ENCODE measurements at places on chromosomes 1 and 21. TPM values are rescaled to one million over a fixed set of nuclear protein-coding genes. Genes with fewer than 3 reads are reported as not detected.

TRAF3IP3 gene
- 452 TPM for total RNA-seq

HLX gene
- total RNA-seq, result 0.41 TPM

MATN1 gene
- 0.20 TPM for total RNA-seq

DNA sequence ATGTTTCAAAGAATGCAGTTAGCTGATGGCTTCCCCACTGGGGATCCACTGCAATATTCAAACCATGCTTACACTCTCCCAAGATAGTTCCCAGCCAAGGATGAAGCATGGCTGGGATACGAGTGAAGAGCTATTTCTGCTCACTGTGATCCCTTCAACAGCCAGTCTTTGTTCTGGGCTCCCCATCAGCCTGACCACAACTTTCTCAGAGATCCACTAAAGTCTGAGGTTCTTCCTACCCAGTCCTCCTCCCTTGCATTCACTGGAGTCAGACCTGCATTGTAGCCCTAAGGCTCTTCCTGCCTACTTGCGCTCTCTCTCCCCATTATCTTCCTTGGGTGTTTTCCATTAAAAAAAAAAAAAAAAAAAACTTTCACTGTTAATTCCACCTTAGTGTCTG is 101.4 kb downstream of the TTLL7 start:
- H3K27ac ChIP-seq, result no peak overlapping the region
- no peaks in the 10 kb centered on the region for H3K36me3 ChIP-seq
- peaks cover 2% of the 10 kb centered on the region for H3K27me3 ChIP-seq
- no peak for DNase-seq
- H3K4me3 ChIP-seq, result no peak overlapping the region
- no peaks in the 10 kb centered on the region for H3K4me1 ChIP-seq

- H3K27me3 ChIP-seq, result no peaks in the 10 kb centered on the region
- DNase-seq, result no peak
- no peak overlapping the region for H3K27ac ChIP-seq
- no peaks in the 10 kb centered on the region for H3K4me1 ChIP-seq
These were observed 4.7 kb upstream of the ADARB1 start for GRCh38 chr21:45069711-45070110.

DNA sequence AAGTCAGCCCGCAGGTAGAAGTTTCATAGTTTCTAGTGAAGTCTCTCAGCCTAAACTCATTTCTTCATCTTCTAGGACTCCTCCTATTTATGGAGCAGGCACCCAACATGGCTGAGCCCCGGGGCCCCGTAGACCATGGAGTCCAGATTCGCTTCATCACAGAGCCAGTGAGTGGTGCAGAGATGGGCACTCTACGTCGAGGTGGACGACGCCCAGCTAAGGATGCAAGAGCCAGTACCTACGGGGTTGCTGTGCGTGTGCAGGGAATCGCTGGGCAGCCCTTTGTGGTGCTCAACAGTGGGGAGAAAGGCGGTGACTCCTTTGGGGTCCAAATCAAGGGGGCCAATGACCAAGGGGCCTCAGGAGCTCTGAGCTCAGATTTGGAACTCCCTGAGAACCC is 7.2 kb downstream of the CGN start:
- no peaks in the 10 kb centered on the region for H3K27me3 ChIP-seq
- no peak overlapping the region for H3K4me3 ChIP-seq
- H3K4me1 ChIP-seq, result no peaks in the 10 kb centered on the region
- H3K36me3 ChIP-seq, result no peaks in the 10 kb centered on the region
- DNase-seq, result no peak

DNA sequence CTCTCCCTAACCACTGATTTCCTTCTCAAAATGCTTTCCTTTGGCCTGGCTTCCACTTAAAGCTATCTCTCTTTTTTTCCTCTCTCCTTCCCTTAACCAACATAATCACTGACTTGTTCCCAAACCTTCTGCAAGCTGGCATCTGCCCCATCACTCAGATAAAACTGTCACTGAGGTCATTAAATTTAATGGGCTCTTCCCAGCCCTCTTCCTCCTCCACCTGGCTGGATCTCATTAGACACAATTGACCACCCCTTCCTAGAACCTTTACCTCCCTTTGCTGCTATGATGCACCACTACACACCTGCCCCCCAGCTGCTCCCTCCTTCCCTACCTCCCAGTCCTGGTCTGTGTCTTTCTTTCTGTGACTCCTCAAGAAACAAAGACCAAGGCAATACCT is 44.0 kb upstream of the GJB5 start:
- no peak overlapping the region for H3K27ac ChIP-seq
- H3K4me1 ChIP-seq, result no peaks in the 10 kb centered on the region
- H3K27me3 ChIP-seq, result peaks cover 10% of the 10 kb centered on the region
- H3K36me3 ChIP-seq, result no peaks in the 10 kb centered on the region
- H3K4me3 ChIP-seq, result no peak overlapping the region

- H3K36me3 ChIP-seq, result no peaks in the 10 kb centered on the region
- H3K27me3 ChIP-seq, result no peaks in the 10 kb centered on the region
- H3K27ac ChIP-seq, result no peak overlapping the region
- H3K4me3 ChIP-seq, result no peak overlapping the region
These were observed 34.8 kb upstream of the TENT5C start for GRCh38 chr1:117570988-117571409.

- H3K27me3 ChIP-seq, result peaks cover 10% of the 10 kb centered on the region
- no peak for DNase-seq
- no peak overlapping the region for H3K27ac ChIP-seq
- H3K4me3 ChIP-seq, result no peak overlapping the region
These were observed 13.6 kb upstream of the GOLT1A start for GRCh38 chr1:204227351-204227750.

GRCh38 chr1:6052543-6053205 is 7.0 kb downstream of the KCNAB2 start:
- DNase-seq, result peak; percentile 45
- no peaks in the 10 kb centered on the region for H3K27me3 ChIP-seq
- H3K27ac ChIP-seq, result no peak overlapping the region
- H3K36me3 ChIP-seq, result peaks cover 49% of the 10 kb centered on the region

Data from T-cell (primary cell).